ENCODE measurements at places on chromosomes 5 and 9.

GRCh38 chr5:32805971-32806638 lies 95.0 kb downstream of the NPR3 start:
- DNase-seq, result peak; percentile 54

- DNase-seq, result no peak
Measured at GRCh38 chr9:134243778-134244467, 79.6 kb upstream of the RNU6ATAC start.

GRCh38 chr9:93431539-93432105 lies 19.9 kb upstream of the FAM120A start:
- DNase-seq, result no peak

DNA sequence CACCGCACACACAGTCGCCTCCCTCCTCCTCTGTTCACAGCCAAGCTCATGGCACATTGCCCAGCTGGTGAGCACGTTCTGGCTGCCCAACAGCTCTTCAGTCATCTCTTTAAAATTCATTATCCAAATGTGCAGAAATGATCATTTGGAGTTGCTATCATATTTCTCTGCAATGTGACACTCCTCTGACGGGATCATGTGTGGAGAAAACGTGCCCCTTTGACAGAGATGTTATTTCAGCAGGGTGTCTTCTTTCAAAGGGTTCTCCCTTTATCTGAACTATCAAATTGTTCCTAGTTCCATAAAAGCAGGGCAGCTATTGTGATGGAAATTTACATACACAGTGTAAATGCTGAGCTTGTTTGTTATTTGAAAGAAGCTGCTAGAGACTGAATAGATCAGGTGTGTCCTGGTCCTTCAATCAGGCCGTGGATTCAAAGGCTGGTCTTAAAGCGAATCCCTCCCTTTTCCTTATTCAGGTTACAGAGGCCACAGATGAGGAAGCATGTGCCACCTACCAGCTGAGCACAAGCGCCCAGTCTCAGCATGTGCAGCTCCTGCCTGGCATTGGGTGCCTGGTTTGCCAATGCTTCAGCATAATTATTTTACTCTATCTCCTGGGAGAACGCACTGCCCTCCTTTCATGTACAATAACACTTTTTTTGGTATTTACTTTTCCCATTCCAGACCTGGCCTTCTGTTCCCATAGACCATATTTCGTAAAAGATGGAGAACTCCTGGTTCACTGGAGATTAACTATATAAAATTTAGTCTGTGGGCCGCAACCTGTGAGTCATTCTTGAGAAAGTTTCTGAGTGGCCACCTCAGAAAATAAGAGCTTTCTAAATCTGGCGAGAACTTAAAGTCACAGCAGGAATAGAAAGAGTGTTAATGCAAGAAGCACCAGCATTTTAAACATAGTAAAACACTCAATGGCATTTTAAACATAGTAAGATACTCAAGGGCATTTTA lies 433.7 kb downstream of the ENC1 start:
- DNase-seq, result peak; percentile 84

DNA sequence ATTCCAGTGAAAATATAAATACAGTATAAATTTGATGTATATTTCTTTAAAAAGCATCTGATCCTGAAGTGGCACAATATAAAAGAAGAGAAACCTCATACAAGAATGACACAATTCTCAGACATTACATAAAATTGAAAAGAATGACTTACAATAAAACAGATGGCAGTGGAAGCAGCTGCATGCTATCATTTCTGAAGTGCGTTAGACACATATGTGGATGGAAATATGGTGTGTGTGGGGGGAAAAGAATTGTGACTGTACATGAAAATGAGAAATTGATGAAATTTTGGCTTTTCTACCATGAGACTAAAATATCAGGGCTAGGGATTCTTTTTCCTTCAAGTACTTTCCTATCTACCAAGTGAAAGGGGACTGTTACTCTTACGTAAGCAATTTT lies 45.9 kb upstream of the CDH18 start:
- no peak for DNase-seq

- no peak for DNase-seq
Measured at GRCh38 chr5:128477944-128478343, 60.1 kb downstream of the FBN2 start.

DNA sequence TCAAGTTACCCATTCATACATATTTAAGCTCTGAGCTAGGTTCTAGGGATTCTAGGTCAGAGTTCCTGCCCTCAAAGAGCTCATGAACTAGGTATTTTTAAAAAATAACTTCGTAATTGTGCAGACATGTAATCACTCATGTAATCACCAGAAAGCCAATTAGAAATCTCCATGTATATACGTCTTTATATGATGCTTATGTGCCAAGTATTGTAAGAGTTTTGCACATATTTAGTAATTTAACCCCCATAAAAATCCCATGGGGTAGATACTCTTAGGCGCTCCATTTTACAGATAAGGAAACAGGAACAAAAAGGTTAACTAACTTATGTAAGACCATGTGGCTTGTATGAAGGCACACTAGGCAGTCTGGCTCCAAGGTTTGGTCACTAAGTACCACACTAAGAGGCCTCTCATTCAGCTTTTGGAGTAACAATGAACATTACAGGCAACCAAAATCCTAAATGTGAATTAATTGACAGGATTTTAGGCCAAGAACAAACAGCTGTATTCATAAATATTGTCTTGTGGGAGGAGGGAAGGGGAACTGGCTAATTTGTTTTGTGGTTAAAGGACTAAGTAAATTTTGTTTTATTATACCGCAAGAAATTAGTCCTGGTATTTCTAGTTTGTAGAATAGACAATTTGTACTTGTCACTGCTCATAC lies 1.7 kb upstream of the OTULINL start:
- peak; percentile 12 for DNase-seq

DNA sequence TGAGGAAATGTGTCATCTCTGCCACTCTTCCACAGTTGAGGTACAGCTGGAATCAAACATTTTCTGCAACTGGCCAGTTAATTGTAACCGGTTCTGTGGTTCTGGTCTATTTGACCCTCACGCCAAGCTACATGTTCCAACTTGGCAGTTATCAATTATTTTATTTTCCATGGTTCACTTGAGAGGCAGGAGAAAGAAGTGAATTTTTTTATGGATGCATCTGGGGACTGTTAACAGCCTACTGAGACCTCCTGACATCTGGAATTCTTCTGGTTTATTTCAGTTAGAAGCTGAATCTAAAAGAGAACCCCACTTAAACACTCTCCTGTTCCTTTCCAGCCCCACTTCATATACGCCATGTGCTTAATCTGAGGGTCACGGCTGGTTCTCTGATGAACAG lies 372.3 kb downstream of the DNAH5 start:
- DNase-seq, result no peak

DNA sequence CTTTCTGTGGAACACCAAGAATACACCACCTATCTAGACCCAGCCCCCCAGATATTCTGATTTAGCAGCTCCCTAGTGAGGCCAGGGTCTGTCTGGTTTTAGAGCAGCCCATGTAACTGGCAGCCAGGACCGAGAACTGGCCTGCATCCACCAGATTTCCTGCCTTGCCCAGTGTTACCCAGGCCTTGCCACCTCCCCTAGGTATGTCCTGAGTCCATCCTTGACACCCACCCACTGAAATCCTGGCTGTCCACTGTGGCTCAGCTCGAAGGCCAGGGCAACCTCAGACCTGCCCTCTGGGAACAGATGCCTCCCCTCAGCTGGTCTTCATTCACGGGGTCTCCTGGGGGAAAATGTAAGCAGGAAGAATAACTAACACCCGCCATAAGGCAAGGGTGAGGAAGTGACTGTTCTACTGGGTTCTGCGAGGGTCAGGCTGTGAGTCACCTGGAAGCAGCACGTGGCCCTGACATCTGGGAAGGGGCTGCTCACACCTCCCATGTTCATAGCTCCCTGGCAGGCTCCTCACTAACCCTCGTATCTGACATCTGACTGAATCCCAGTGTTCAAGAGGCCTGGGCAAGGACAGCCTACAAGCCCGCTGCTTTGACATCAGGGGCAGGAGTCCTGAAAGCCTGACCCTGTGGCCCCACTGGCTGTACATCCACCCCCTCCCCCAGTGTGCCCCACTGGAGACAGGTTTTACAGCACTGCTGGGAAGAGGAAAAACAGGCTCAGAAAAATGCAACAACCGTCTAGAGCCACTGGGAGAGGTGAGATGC lies 72.7 kb downstream of the SEMA4D start:
- DNase-seq, result no peak

DNA sequence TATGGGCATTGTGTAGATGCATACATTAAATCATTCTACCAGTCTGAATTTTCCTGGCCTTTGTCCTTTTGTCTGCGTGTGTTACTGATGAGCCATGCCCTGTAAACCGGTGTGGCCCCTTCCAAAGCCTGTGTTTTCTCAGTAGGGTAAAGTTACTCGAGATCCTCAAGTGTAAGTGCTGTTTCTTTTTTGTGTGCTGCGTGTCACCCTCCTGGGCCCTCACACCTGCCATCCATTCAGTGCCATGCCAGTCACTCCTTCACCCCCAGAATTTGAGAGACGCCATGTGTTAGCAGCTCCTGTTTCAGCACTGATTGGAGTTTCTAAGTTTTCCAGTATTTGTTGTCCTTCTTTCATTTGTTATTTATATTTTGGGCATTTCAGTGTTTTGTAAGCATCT lies 288.2 kb downstream of the FANCC start:
- DNase-seq, result no peak

- no peak for DNase-seq
Measured at GRCh38 chr9:125183561-125183960, 6.0 kb downstream of the PPP6C start.

- DNase-seq, result no peak
Measured at GRCh38 chr9:37251452-37251851, 131.1 kb downstream of the ZCCHC7 start.

GRCh38 chr5:95895771-95896170 lies 65.9 kb downstream of the ELL2 start:
- DNase-seq, result no peak

Measured in SJCRH30 (cell line).